ENCODE measurements at places on chromosomes 3 and 15. TPM values are rescaled to one million over a fixed set of nuclear protein-coding genes. Genes with fewer than 3 reads are reported as not detected.

BFSP2 gene
- not detected for total RNA-seq

TNNC1 gene
- 0.87 TPM for total RNA-seq

LMOD3 gene
- total RNA-seq: not detected

TIPIN gene
- total RNA-seq: 28.1 TPM

ZXDC gene
- total RNA-seq: 4.9 TPM

GHRL gene
- total RNA-seq: not detected

SKOR1 gene
- 0.06 TPM for total RNA-seq

GOLGA6L9 gene
- total RNA-seq: 3.0 TPM

GASK1A gene
- not detected for total RNA-seq
